NCI-H1930 (cell line): ENCODE measurements at places on chromosomes 6 and 20.
A peak's percentile ranks its signal among the peaks of the same experiment; 100 is the strongest.

DNA sequence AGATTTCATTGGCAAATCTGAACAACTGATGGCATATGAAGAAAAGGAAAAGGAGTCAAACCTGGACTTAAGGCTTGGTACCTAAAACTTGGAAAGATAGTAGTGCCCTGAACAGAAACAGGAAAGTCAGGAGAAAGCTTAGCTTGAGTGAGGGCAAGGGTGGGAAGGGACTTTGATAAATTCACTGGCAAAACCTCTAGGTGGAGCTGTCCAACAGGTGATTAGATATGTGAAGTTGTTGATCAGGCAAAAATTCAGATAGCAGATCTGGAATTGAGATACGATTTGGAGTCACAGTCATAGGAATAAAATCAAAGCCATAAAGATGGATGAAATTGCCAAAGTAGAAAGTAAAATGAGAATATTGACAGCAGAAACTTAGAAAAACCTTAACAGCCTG lies 16.1 kb upstream of the ZNF292 start:
- peak; percentile 5 for DNase-seq

- DNase-seq: no peak
Observed at GRCh38 chr6:5582762-5583161, 321.4 kb downstream of the FARS2 start.

DNA sequence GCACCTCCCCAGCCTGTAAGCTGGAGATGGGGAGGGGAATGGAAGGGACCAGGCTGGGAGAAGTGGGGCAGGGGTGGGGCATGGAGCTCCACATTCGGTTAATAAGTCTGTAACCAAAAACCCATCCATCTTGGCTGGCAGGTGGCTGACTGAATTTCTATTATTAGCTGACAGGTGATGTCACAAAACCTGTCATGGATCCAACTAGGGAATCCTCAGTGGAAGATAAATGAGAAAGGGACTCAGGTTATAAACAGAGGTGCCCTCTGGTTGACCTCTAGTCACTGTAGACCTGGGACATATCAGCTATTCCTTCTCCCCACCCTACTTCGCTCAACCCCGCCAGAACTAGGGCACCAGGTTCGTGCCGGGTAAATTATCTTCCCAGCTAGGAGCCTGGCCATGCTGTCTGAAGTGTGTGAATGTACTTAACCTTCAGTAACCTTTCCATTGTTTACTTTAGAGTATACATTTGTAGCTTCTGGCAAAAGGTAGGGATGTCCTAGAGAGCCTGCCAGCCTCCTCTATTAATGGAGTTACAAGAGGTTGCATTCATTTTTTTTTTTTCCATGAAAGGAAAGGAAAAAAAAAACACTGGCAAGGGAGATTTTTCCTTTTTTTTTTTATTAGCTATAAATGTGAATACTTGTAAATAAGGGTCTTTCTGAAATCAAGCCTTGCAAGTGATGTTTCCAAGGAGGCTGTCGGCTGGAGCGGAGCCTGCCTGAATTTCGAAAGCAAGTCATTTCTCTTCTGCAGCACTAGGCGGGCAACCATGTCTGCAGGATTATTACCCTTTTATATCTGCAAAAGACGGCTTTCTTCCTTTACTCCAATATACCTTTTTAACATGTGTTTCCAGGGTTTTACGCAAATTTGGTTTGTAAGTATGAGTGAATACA lies 135.9 kb downstream of the TMEM242 start:
- no peak for DNase-seq

DNA sequence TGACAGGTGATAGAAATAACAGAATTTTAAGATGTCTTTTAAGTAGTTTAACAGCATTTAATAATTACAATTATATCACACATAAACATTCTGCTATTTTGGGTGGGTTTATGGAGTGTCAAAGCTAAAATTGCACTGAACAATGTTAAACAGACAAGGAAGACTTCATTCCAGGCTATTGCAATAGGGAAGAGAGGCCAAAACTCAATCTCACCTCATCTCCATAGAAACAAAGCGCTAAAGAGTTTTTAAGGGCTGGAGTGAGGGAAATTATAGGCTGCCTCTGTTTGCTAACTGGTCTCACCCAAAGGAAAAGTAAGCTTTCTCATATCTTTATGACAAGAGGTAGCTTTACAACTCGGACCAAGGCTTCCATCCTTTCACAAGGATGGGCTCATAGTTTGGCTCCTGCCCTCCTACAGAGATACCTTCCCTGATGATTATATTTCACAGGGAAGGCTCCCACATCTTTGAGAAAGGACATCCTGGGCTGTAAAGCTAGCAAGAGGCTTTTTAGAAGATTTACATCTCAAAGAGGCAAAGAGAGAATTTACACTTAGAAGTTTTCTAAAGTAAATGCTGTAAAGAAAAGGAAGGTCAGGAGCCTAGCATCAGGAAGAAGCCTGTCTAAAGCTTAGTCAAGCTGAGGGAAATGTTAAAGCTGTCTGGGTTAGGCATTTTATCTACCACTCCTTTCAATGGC lies 350.2 kb upstream of the IMPG1 start:
- DNase-seq: no peak

DNA sequence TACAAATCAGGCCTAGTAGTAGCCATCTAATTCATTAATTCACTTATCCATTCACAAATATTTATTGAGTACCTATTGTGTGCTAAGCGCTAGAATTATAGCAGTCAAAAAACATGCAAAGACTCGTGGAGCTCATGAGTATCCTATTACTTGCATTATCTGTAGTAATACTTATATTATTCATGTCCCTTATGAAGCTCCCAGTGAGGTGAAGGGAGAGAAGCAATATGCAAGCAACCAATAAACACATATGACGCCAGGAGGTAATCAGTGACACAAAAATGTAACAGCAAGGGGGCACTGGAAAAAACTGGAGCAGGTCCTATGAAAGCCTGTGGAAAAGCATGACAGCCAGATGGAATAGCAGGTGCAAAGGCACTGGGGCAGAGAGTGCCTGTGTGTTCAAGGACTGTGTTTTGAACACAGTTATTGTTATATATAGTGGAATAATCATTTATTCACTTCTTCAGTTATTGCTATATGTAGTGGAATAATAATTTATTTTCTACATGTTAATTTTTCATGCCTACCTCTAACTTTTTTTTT lies 109.5 kb downstream of the KIF13A start:
- DNase-seq: no peak

- no peak for DNase-seq
Observed at GRCh38 chr6:114140416-114140815, 169.5 kb upstream of the HDAC2 start.

- DNase-seq: no peak
Observed at GRCh38 chr6:29547573-29547972, 12.0 kb downstream of the UBD start.

GRCh38 chr20:3193806-3194616 lies 10.5 kb downstream of the DDRGK1 start:
- DNase-seq: no peak

DNA sequence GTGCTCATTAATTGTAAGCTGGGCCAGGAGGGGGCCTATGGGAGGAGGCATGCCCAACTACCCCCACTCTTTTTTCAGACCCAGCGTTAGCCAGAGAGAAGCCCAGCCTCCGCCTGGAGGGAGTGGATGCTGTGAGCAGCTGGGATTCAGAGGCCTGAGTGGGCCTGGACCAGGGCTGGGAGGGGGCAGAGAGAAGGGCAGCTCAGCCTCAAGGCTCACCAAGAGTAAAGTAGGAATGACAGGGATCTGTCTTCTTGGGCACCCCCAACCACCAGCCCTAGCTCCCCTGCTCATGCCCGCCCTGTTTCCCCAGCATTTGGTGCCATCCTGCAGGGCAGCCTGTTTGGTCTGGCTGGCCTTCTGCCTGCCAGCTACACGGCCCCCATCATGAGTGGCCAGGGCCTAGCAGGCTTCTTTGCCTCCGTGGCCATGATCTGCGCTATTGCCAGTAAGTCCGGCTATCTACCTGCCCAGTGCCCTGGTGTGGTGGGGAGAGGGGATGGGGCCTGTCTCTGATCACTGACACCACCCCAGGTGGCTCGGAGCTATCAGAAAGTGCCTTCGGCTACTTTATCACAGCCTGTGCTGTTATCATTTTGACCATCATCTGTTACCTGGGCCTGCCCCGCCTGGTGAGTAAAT lies 6.8 kb downstream of the SLC29A1 start:
- no peak for DNase-seq

- no peak for DNase-seq
Observed at GRCh38 chr6:27002447-27002846, 245.1 kb upstream of the PRSS16 start.

DNA sequence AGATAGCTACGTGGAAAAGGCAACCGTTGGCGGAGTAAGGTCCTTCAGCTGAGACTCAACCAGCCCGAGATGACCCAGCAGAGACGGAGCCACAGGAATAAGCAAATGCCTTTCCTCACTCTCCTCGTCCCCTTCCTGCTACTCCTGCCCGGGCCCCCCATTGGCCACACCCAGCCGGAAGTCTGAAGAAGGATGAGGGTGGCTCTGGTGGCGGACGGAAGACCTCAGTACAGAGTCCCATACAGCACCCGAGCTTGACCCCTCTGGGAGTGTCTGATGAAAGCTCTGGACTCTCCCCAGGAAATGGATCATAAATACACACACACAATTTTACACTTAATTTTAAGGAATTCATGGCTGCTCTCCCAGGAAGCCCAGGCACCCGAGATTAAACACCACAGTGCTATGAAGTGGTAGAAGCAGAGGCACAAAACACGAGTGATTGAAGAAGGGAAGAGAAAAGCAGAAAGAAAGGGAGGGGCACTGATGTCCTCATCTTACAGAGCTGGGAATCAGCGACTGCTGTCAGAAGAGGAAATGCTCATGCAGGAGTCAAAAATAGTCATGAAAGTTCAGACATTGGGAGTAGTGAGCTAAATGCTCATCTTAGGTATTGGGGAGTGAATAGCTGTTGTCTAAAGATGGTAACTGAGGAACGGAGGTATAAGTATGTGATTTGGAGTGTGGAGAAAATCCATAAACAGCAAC lies 125.6 kb downstream of the BANF2 start:
- DNase-seq: no peak

DNA sequence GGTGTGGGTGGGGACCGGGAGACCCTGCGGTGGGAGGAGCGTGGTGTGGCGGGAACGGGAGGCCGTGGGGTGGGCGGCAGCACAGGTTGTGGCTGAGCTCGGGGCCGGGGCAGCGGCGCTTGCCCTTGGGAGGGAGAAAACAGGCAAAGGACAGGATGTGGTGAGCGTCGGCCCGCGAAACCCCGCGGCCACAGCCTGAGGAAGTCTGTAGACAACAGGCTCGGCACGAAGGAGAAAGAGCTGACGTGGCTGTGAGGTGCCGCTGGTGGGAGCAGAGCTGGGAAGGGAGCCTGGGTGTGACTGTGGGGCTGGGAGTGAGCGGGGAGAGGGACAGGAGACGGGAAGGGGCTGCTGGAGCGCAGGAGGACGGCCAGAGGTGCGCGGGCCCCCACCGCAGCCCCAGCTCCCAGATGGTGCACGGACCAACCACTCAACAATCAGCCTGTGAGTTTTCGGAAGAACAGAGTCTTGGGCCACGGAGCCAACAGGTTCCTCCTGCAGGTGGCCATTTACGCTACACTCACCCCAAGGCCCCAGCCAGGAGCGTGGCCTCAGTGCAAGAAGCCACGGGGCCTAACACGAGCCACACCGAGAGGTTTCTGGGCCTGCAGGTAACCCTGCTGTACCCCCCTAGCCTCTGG lies 202.8 kb downstream of the DLL1 start:
- DNase-seq: no peak

- no peak for DNase-seq
Observed at GRCh38 chr6:43740961-43741764, 28.8 kb upstream of the VEGFA start.

DNA sequence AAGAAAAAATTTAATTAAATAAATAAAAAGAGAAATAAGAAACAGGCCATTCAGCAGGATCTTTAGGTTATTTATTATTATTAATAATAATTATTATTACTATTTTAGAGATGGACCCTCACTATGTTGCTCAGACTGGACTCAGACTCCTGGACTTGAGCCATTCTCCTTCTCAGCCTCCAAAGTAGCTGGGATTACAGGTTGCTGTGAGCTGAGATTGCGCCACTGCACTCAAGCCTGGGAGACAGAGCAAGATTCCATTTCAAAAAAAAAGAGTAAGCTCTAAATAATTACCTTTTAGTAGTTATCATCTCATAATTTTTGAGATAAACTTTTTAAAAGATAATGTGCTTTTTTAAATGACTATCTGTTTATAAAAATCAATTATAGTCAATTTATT lies 1102.8 kb upstream of the GJE1 start:
- DNase-seq: no peak

GRCh38 chr6:12969966-12970365 lies 253.4 kb downstream of the PHACTR1 start:
- DNase-seq: no peak

GRCh38 chr20:30611239-30611984 lies 646.1 kb upstream of the DEFB115 start:
- no peak for DNase-seq

DNA sequence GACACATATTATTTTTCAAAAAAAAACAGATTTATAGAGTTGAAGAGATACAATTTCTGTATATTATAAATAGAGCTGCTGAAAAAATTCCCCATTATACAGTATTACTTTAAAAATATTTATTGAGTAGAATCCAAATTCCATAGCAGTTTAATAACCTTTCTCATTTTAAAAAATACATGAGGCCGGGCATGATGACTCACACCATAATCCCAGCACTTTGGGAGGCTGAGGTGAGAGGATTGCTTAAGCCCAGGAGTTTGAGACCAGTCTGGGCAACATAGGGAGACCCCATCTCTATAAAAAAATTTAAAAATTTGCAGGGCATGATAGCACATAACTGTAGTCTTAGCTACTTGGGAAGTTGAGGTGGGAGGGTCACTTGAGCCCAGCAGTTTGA lies 13.0 kb downstream of the ATRN start:
- no peak for DNase-seq

- DNase-seq: no peak
Observed at GRCh38 chr6:133183691-133184090, 57.5 kb upstream of the EYA4 start.

- DNase-seq: no peak
Observed at GRCh38 chr20:15905661-15906060, 667.6 kb downstream of the KIF16B start.
